Activated CD4-positive, alpha-beta T cell treated with anti-CD3 and anti-CD28 coated beads, Interleukin-2, amount 10 ng/mL, durations not matched to agents 24 days and 14 days (primary cell): ENCODE measurements at places on chromosomes 4 and X. TPM values are rescaled to one million over a fixed set of nuclear protein-coding genes. Genes with fewer than 3 reads are reported as not detected.

The SLITRK4 gene
- not detected in 2 replicates for total RNA-seq

The YY2 gene
- 1.4 and 2.2 TPM in 2 replicates for total RNA-seq

GRCh38 chr4:73673286-73673685 lies 53.0 kb upstream of the RASSF6 start:
- H3K27me3 ChIP-seq = peaks cover 2% of the 10 kb centered on the region
- no peak overlapping the region for H3K27ac ChIP-seq
- DNase-seq = no peak

GRCh38 chr4:52612341-52612740 lies 46.8 kb downstream of the USP46 start:
- H3K4me1 ChIP-seq = peaks cover 8% of the 10 kb centered on the region
- no peak overlapping the region for H3K27ac ChIP-seq
- H3K36me3 ChIP-seq = peaks cover 14% of the 10 kb centered on the region
- H3K4me3 ChIP-seq = no peak overlapping the region

- DNase-seq = no peak
- H3K36me3 ChIP-seq = no peaks in the 10 kb centered on the region
- no peak overlapping the region for H3K4me3 ChIP-seq
- no peaks in the 10 kb centered on the region for H3K27me3 ChIP-seq
- H3K27ac ChIP-seq = no peak overlapping the region
Observed at GRCh38 chrX:12405306-12405705, 267.0 kb downstream of the FRMPD4 start.

- no peaks in the 10 kb centered on the region for H3K27me3 ChIP-seq
- peaks cover 3% of the 10 kb centered on the region for H3K4me1 ChIP-seq
- H3K27ac ChIP-seq = no peak overlapping the region
- no peak overlapping the region for H3K4me3 ChIP-seq
Observed at GRCh38 chrX:57587062-57587461, 4.7 kb upstream of the ZXDB start.

DNA sequence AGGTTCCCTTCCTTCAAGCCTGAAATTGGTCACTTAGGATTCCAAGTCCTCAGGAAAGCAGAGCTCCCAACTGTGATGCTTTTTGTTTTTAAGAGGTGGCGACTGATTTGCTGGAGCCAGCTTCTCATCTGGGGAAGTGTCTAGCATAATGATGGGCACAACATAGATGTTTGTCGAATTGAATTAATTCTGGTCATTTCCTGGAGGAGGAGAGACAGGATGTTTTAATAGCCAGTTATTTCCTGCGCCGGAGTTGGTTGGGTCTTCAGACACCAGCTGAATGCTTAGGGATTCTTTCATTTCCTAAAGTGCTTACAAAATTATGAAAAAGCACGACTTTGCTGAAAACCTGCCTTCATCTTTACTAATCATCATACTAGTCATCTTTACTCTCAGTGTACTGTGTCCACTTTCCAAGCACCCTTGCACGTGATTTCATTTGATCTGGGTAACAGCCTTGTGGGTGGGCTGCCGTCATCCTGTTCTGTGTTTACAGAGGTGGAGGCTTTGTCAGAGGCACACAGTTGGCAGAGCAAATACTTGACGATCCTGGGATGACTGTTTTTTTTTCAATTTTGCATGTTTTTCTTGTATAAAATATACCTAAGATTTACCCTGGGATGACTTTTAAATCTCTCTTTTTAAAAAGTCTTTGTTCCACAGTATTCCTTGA lies 49.5 kb downstream of the RGS12 start:
- H3K4me3 ChIP-seq = no peak overlapping the region
- no peaks in the 10 kb centered on the region for H3K36me3 ChIP-seq
- H3K27me3 ChIP-seq = no peaks in the 10 kb centered on the region
- no peak overlapping the region for H3K27ac ChIP-seq
- peak; percentile 52 for DNase-seq
- H3K4me1 ChIP-seq = peaks cover 8% of the 10 kb centered on the region

GRCh38 chr4:52939325-52939724 lies 77.2 kb downstream of the RASL11B start:
- no peaks in the 10 kb centered on the region for H3K27me3 ChIP-seq
- H3K27ac ChIP-seq = no peak overlapping the region
- no peak for DNase-seq
- H3K4me3 ChIP-seq = no peak overlapping the region
- H3K36me3 ChIP-seq = peaks cover 2% of the 10 kb centered on the region
